ENCODE measurements at places on chromosomes 7 and 10. TPM values are rescaled to one million over a fixed set of nuclear protein-coding genes. Genes with fewer than 3 reads are reported as not detected.

- peak overlapping the region; percentile 83 for H3K27ac ChIP-seq
- no peaks in the 10 kb centered on the region for H3K27me3 ChIP-seq
- no peaks in the 10 kb centered on the region for H3K36me3 ChIP-seq
These were observed 203.7 kb downstream of the GRID1 start for GRCh38 chr10:86162696-86163400.

Gene UNCX
- 2.0 TPM for total RNA-seq

GRCh38 chr7:66283003-66283920, 78.1 kb downstream of the TPST1 start:
- no peak overlapping the region for H3K4me3 ChIP-seq
- H3K4me1 ChIP-seq = no peaks in the 10 kb centered on the region
- H3K36me3 ChIP-seq = no peaks in the 10 kb centered on the region
- no peak for DNase-seq
- H3K27ac ChIP-seq = no peak overlapping the region

GRCh38 chr10:99524050-99524666, 8.6 kb upstream of the NKX2-3 start:
- peaks cover 87% of the 10 kb centered on the region for H3K27me3 ChIP-seq
- no peak overlapping the region for H3K27ac ChIP-seq
- no peaks in the 10 kb centered on the region for H3K36me3 ChIP-seq
- H3K4me3 ChIP-seq = no peak overlapping the region

- no peaks in the 10 kb centered on the region for H3K36me3 ChIP-seq
- no peak overlapping the region for H3K27ac ChIP-seq
- no peaks in the 10 kb centered on the region for H3K4me1 ChIP-seq
- H3K27me3 ChIP-seq = no peaks in the 10 kb centered on the region
- H3K4me3 ChIP-seq = no peak overlapping the region
- no peak for DNase-seq
These were observed 176.4 kb downstream of the AHR start for GRCh38 chr7:17474724-17475344.

Gene ANKRD30A
- not detected for total RNA-seq

DNA sequence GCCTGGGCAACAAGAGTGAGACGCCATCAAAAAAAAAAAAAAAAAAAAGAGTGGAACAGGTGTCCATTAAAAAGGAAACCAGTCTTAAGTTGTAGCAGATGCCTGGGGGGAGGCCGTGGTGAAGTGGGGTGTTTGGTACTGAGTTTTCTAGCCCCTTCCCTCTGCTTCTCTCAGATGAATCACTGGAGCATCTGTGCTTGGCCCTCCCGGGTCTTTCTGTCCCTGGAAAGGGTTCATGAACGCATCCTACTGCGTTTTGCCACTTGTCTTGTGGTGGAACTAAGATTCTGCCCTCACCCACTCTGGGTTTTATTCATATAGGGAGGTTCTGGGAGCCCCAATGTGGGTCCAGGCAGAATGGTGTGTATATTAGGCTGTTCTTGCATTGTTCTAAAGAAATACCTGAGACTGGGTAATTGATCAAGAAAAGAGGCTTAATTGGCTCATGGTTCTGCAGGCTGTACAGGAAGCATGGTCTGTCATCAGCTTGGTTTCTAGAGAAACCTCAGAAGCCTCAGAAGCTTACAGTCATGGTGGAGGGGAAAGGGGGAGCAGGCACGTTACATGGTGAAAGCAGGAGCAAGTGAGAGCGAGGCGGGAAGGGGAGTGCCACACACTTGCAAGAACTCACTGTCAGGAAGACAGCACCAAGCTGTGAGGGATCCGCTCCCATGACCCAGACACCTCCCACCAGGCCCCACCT, 63.5 kb downstream of the CAMK1D start:
- no peaks in the 10 kb centered on the region for H3K36me3 ChIP-seq
- no peaks in the 10 kb centered on the region for H3K4me1 ChIP-seq
- H3K27me3 ChIP-seq = no peaks in the 10 kb centered on the region
- no peak for DNase-seq
- H3K4me3 ChIP-seq = no peak overlapping the region
- H3K27ac ChIP-seq = no peak overlapping the region

DNA sequence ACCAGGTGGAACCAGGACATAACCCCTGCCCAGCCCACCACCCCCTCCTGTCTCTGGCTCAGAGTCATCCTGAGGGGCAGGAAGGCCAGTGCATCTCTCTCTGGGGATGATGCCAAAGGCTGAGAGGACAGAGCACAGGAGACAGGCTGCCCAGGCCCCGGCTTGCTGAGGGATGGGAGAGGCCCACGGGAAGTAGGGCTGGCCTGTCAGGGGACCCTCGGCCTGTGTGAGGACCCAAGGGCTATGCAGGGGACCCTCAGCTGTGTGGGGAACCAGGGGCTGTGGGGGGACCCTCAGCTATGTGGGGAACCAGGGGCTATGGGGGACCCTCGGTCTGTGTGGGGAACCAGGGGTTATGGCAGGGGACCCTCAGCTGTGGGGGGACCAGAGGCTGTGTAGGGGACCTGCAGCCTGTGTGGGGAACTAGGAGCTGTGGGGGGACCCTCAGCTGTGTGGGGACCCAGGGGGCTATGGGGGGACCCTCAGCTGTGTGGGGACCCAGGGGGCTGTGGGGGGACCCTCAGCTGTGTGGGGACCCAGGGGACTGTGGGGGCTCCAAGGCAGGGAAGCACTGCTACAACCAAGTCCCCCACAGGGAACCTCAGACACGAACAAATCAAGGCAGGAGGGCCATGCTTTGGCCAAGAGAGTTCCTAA, 27.7 kb downstream of the EBF3 start:
- H3K4me3 ChIP-seq = no peak overlapping the region
- no peaks in the 10 kb centered on the region for H3K27me3 ChIP-seq
- no peak overlapping the region for H3K27ac ChIP-seq
- H3K4me1 ChIP-seq = no peaks in the 10 kb centered on the region

Data from kidney (tissue), 22 donors.